ENCODE measurements at places on chromosomes 6 and 20.

- DNase-seq, result no peak
These were observed 237.8 kb upstream of the PMEPA1 start for GRCh38 chr20:57947421-57948179.

GRCh38 chr6:511488-512137 lies 120.1 kb downstream of the IRF4 start:
- no peak for DNase-seq

DNA sequence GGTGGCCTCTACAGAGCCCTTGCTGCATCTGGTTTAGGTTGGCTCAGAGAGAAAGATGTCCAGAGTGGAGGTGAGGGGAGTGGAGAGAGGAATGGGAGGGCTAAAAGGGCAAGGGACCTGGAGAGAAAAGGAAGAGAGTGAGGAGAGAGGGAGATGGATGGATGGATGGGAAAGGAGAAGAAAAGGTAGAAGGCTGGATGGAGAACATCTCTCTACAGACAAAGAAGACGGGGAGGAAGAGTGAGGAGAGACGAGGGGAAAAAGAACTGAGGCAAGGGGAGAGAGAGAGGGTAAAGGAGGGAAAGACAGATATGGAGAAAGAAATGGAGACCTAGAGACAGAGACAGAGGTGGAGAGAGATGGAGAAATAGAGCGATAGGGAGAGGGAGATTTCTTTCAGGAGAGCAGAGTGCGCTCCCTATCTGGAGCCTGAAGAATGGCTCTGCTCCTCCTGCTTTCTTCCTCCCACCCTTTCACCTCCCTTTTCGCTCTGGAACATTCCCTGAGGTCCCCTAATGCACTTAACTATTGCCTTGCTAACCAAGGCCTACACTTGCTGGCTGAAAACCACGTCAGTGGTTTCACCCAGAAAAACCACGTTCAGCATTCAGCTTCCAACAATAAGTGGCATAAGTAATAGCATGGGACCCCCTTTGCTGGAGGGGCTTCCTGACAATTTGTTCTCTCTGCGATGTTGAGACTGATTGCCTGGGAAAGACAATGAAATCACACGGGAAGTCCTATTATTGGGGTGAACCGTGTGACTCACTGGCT lies 286.3 kb downstream of the CDH26 start:
- no peak for DNase-seq

DNA sequence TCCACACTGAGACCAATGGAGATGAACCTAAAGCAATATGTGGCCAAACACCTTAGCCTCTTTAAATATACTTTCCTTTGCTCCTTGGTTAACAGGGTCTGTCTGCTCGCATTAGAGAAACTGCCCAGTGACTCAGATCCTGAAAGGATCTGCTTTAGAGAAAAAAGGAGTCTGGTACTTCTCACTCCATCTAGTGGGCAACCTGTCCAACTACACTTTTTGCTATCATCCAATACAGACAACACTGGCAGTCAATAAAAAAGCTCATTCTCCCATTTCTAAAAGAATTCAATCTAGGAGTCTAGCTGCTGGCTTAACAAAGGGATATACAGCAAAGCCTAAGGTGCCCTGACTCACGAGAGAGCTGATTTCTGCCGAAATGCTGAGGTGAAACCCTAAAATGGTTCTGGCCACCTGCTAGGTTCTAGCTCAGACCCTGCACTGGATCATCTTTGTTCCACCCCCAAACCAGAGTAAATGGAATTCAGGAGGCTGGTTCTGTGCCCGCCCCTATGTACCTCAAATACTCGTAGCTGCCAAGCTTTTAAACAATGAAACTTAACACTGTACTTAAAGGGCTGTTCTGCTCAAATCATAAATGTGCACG lies 11.5 kb downstream of the GNL1 start:
- DNase-seq, result no peak

GRCh38 chr20:15928946-15929345 lies 644.3 kb downstream of the KIF16B start:
- DNase-seq, result no peak

- no peak for DNase-seq
These were observed 241.8 kb upstream of the BMP2 start for GRCh38 chr20:6525447-6526303.

- no peak for DNase-seq
These were observed 303.6 kb upstream of the PRND start for GRCh38 chr20:4418141-4418540.

- no peak for DNase-seq
These were observed 54.0 kb downstream of the TRAF3IP2 start for GRCh38 chr6:111551521-111552231.

DNA sequence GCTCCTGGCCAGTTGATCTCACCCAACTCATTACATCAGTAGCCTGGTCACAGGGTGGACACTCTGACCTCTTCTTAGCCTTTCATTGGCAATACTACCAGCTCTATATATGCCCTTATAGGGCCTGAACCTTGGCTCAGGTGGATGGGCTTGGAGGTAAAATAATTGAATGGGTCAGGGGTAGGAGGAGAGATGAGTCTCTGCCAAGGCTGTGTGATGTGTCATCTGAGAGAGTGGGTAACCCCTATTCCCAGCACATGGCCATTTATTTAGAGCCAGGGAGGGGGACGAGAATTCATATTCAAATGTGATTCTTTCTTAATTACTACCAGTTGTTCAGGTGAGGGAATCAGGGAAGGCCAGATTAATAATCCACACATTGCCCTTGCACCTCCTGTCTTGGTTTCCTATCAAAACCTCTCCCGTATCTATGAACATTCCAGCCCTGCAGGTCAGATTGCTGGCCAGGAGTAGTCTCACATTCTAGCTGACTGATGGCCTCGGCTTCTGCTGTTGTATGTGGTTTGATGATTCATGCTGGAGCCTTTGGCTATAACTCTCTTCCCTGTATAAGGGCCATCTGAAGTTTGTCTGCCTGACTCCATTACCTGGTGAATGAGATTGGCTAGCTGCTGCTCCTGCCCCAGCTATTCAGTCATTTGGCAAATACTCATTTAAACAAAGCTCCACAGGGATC lies 13.4 kb downstream of the C20orf173 start:
- DNase-seq, result no peak

GRCh38 chr6:155194399-155194798 lies 69.4 kb upstream of the CLDN20 start:
- no peak for DNase-seq

- DNase-seq, result no peak
These were observed 66.7 kb downstream of the VEGFA start for GRCh38 chr6:43836507-43837240.

DNA sequence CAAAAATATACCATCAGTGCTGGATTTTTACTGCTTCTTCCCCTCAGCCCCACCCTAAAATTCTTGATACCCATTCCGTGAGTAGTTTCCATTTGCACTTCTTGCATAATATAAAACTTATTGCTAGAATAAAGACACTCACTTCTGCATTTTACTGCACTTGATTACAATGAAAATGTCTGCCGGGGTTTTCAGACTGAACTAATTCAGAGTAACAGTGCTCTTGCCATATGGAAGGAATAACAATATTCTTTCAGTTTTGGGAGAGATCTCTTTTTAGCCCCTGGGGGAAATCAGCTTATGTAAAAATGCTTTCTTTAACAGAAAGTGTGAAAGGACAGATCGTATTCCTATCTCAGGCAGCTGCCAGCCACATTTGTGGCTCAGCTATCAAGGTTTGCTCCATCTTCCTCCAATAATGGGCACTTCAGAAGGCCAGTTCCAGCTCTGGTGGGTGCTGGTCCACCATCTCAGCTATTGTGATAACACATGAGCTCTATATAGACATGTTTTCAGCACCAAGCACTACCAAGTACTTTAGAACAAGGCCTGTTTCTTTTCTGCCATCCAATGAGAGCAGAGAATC lies 8.9 kb downstream of the SMLR1 start:
- no peak for DNase-seq

GRCh38 chr6:100487638-100488037 lies 22.9 kb upstream of the SIM1 start:
- DNase-seq, result no peak

DNA sequence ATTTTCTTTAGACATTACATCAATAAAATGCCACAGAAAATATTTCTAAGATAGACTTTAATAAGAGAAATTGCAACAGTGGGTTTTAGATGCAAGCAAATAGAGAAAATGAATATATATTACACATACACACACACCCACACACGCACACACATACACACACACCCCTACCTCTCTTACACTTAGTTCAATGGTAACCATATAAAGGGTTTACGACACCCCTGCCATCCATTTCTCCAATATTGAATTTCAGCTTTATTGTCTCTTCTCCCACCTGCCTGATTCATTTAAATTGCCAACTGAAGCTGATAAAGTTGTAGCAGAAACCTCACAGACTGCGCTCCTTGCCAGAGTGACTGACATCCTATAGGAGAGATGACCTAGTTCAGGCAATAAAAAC lies 154.6 kb downstream of the ADAT2 start:
- no peak for DNase-seq

- DNase-seq, result no peak
These were observed 31.7 kb upstream of the CCR6 start for GRCh38 chr6:167091026-167091804.
